ENCODE measurements at places on chromosomes 11 and 22. TPM values are rescaled to one million over a fixed set of nuclear protein-coding genes. Genes with fewer than 3 reads are reported as not detected.

GDPD4 gene
- total RNA-seq, result 0.13 TPM

GAL3ST1 gene
- total RNA-seq, result 3.0 TPM

JAML gene
- 2.5 TPM for total RNA-seq

PRODH gene
- 7.1 TPM for total RNA-seq
